ENCODE measurements at places on chromosomes 16 and 17. TPM values are rescaled to one million over a fixed set of nuclear protein-coding genes. Genes with fewer than 3 reads are reported as not detected.

GRCh38 chr16:1810536-1810935 lies 16.1 kb downstream of the HAGH start:
- no peak for DNase-seq

- no peak for DNase-seq
Measured at GRCh38 chr16:2960183-2961010, 3.7 kb upstream of the KREMEN2 start.

DNA sequence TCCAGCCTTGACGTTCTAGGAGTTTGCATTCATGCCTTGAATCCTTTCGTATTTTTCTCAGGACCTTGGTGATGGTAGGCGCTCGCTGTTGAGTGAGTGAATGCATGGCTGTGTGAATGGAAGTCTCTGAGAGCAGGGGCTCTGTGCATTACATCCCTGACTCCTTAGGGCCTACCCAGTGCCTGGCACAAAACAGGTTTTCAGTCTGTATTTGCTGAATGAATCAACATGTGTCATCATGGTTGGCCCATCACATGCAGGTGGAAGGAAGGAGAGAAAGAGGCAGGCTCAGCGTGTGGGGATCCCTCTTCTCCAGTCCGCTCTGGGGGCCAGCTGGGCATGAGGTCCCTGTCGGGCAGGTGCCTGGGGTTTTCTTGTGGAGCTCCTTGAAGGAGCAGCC lies 8.7 kb downstream of the RAP1GAP2 start:
- DNase-seq: no peak

DNA sequence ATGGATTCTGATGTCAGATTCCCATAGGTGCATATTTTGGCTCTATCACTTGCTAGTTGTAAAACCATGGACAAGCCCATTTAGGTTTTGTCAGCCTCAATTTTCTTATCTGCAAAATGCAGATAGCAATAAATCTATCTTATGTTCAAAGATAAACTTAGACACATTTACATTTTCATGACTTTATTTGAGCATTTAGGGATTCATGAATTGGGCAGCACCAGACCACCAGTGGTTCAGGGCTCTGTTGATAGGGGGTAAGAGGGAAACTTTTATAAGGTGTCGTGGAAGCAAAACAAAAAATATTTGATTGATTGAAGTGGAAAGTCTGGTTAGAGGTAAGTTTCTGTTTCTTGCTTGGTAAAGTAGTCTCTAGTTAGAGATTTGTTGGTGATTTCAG lies 17.3 kb downstream of the ARHGAP44 start:
- DNase-seq: no peak

- peak; percentile 61 for DNase-seq
Measured at GRCh38 chr17:50487213-50488096, 8.8 kb downstream of the RSAD1 start.

DNA sequence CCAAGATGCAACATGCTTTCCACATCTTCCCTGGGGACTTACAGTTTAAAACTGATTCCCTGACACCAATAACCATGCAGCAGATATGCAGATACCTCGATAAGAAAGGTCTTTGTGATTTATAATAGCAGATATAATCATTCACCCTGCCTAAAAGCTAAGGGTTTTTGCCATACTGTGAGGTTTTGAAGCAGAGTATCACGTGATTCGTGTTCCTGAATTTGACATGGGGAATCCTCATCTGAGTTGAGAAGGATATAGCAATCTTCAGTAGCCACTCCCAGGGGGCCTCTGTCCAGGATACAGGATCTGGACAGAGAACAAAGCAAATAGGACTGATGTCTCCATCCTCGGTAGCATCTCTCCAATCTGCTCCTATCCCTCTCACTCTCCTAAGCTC lies 79.1 kb upstream of the SDK2 start:
- no peak for DNase-seq

GRCh38 chr17:35742896-35743477 lies 10.1 kb downstream of the GAS2L2 start:
- no peak for DNase-seq

- no peak for DNase-seq
Measured at GRCh38 chr16:25950586-25951281, 259.0 kb downstream of the HS3ST4 start.

DNA sequence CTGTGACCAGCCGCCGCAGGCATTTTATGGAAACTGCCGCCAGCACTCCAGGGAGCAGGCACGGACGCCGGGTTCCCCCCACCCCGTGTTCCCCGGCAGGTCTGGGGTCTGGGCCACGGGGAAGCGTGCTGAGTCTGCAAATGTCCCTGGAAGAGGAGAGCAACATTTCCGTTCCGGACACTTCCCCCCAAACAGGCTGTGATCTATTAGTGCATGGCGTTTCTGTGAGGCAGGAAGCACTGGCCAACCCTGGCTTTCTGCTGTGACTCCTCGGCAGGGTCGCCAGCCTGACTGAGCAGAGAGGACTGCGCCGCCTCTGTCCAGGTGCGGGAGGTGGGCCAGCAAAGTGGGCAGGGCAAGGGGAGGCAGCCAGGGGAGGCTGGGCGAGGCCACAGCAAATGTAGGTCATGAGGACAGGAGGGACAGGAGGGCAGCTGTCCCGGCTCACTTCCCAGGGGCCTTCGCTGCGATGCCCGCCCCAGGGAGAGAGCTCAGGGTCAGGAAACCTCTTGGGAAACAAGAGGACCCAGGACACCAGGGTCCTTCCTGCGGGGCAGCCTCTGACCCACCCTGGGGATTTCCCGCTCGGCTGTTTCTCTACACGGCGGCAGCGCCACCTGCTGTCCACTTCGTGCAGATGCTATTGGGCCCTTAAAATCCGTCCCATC lies 9.5 kb downstream of the FOXF1 start:
- DNase-seq: no peak

- DNase-seq: no peak
Measured at GRCh38 chr16:12677502-12677901, 126.2 kb downstream of the CPPED1 start.

- no peak for DNase-seq
Measured at GRCh38 chr17:81564778-81565177, 12.6 kb upstream of the FAAP100 start.

DNA sequence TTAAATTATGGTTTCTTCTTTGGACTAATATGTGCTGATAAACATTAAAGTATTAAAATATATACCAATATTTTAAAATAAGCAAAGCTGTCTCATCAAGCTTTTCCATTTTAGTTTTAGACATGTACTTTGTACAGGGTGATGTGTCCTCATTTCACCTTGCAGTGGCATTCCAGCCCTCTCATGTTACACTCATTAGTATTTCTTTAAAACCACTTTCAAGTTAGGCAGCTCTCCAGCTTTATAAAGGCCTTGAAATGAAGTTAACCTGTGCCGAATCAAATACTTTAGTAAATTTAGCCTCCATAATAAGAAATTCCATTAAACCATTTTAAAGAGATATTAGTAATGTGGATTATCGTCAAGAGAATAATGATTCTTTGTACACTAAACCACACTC lies 107.6 kb upstream of the HLF start:
- no peak for DNase-seq

DNA sequence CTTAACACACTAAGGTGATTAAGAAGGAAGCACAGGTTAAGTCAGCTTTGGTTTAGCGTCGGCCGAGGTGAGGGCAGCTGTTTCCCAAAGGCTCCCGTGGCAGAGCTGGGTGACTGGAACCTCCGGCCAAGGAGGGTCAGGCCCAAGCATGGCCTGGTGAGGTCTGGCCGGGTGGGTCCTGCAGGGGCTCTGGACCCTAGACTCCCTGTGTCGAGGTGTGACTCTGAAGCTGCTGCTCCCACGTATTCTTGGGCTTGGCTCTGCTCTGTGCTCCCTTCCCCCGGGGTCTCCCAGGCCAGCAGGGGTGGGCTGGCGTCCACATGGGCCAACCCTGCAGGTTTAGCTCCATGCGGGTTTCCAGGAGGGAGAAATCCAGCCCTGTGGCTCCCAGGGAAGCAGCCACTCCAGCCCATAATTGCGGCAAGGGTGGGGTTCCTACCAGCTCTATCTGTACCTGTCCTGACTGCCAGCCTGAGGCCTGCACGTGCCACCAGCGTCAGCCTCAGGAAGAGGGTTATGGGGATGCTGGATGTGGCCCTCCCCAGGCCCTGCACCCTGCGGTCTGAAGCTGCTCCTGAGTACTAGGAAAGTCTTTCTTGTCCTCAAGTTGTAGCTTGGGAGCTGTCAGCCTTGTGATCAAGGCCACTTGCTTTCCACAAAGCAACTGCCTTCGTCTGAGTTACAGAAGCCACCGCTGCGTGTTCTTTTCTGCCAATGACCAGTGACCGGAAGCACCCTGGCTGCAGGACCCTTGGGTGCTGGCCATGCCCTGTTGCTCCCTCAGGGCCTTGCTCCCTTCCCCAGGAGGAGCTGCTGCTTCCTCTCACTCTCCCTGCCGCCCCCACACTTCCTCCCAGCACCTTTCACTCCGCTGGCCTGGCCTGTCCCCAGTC lies 4.8 kb downstream of the CDK5R1 start:
- no peak for DNase-seq

DNA sequence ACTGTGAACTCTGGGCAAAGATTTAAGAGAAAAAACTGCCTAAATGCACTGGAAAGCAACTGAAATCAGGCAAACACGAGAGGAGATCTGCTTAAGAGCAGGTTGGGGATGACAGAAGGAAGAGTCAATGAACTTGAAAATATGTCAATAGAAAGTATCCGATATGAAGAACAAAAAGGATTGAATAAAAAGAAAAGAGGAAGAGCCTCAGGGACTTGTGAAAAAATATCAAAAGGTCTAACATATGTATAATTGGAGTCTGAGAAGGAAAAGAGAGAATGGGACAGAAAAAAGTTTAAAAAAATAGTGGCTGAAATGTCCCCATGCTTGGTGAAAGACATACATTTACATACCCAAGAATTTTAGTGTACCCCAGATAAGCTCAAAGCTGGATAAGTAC lies 195.5 kb downstream of the COPRS start:
- DNase-seq: no peak

The HOXB7 gene
- 0.22 TPM for total RNA-seq

The IL17C gene
- not detected for total RNA-seq

The KRT28 gene
- not detected for total RNA-seq

The ERN2 gene
- total RNA-seq: not detected

The SPSB3 gene
- 24.2 TPM for total RNA-seq

The GUCY2D gene
- not detected for total RNA-seq

The HBQ1 gene
- not detected for total RNA-seq

The C17orf100 gene
- 0.48 TPM for total RNA-seq

The NFATC3 gene
- total RNA-seq: 22.9 TPM
